ENCODE measurements at places on chromosomes 7 and 10. TPM values are rescaled to one million over a fixed set of nuclear protein-coding genes. Genes with fewer than 3 reads are reported as not detected.

TRDMT1 gene
- total RNA-seq, result 28.1 TPM

TAS2R4 gene
- 2.0 TPM for total RNA-seq

ACSL5 gene
- total RNA-seq, result 2.4 TPM

NUTM2B gene
- total RNA-seq, result 1.6 TPM

STAM gene
- 28.9 TPM for total RNA-seq

KLF14 gene
- total RNA-seq, result not detected

GDF2 gene
- not detected for total RNA-seq

FOXK1 gene
- 17.5 TPM for total RNA-seq

DNA sequence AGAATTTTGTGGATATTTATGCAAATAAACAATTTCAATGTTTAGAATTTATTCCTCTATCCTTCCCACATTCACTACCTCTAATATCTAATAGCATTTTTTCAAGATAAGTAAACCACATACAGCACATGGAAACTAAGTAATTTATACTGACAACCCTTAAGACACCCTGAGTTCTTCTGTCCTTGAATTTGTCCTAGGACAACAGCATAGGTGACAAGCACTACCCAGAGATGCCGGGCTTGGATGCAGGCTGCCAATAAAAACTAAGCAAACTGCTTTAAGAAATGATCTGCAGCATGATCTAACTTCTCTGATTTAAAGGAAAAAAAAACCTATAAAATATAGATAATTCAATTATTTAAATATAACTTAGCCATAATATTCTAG, 22.7 kb downstream of the NT5C3A start:
- DNase-seq, result no peak

DNA sequence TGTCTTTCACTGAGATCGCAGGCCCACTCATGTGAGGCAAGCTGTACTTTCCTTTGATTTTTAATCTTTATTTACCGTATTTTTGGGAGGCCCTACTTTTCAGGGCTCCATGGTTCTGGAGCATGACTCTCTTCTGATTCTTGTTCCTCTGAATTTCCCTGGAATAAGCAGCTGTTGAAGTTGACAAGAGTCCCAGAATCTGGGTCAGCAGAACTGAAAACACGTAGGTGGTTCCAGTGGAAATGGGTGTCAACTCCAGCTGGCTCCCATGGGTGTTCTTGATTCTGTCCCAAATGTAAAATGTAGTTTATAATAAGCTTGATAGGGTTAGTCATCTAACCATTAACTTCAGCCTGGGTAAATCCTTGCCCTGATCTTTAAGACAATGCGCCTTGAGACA, 409.4 kb downstream of the GATA3 start:
- no peak for DNase-seq

DNA sequence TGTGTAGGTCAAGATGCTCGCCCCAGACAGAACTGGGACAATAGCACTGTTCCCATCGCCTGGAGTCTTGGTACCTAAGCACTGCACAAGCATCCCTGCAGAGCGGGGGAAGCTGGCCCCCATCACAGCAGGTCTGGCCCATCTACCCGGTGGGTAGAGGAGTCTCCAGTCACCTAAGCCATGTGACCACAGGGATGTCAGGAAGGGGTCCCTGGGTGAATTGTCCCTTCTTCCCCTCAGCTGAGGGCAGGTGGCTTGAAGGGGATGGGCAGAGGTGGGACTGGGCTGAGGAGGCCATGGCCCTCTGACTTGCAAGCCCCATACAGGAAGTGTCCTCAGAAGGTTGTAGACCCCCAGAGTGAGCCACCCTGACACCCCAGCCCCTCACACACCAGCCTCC, 39.7 kb downstream of the FRMPD2 start:
- no peak for DNase-seq

- no peak for DNase-seq
Observed at GRCh38 chr10:22322641-22323160, 1.8 kb downstream of the BMI1 start.

- DNase-seq, result no peak
Observed at GRCh38 chr7:22726345-22726906, 574 bp upstream of the IL6 start.

- DNase-seq, result no peak
Observed at GRCh38 chr7:151764056-151764920, 112.6 kb downstream of the PRKAG2 start.

DNA sequence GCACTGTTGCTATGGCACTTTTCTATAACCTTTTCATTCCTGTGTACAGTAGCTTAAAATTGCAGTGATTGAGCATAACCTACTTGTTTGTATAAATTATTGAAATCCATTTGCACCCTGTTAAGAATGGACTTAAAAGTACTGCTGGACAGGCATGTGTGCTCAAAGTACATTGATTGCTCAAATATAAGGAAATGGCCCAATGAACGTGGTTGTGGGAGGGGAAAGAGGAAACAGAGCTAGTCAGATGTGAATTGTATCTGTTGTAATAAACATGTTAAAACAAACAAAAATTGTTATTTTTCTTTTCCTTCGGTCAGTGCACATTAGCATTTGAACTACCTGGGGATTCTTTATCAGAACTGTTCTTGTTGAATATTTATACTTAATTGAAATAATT, 57.1 kb upstream of the BAMBI start:
- no peak for DNase-seq

DNA sequence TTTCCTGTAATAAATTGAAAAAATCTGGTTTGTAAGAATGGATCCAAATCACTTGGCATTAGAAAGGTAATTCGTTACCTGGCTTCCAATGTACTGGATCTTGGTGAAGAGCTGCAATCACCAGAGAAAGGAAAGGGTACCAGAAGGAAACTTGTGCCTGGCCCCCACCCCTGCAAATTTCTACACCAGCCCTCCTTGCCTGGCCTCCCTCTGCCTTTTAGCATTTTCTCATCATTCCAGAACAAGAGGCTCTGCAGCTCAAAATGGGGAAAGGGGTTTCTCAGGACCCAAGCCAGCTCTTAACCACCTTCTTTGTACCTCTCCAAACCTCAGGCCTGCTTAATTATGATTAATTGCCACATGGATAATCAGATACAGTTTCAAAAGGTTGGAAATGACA, 612.8 kb upstream of the MGMT start:
- no peak for DNase-seq

DNA sequence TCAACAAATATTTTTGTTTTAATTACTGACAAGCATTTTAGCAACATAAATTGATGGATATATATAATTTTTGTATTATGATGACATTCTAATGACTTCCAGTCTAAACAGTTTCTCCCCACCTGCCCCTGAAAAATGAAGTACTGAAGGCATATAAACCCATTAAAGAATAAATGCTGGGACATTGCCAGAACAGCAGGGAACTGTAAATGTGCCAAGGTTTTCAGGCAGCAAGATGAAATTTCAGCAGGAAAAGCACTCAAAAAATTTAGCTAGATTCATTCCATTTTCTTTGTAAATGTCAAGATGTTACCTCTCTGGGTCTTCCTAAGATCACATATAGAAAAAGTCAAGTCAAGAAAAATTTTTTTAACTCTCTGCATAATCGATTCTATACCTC, 11.0 kb upstream of the TLL2 start:
- DNase-seq, result no peak

- no peak for DNase-seq
Observed at GRCh38 chr7:93944673-93945072, 23.1 kb downstream of the GNG11 start.

DNA sequence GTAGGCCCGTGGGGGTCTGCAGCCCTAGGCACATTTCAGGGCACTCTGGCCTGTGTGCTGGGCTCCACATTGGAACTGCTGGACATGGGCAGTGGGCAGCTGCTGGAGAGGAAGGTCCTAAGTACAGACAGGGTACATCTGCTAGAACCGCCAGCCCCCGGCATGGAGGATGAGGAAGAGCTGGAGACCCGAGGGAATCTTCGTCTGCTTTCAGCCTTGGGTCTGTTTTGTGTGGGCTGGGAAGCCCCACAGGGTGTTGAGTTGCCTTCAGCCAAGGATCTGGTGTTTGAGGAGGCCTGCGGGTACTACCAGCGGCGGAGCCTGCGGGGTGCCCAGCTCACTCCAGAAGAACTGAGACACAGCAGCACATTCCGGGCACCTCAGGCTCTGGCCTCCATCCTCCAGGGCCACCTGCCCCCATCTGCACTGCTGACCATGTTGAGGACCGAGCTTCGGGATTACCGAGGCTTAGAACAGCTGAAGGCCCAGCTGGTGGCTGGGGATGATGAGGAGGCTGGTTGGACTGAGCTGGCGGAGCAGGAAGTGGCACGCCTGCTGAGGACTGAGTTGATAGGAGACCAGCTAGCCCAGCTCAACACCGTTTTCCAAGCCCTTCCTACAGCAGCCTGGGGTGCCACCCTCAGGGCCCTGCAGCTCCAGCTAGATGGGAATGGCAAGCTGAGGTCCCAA, 1.4 kb downstream of the HPS6 start:
- no peak for DNase-seq

Data from frontal cortex (tissue), 4 donors.